K562 (cell line): ENCODE measurements at places on chromosomes 12 and 14. TPM values are rescaled to one million over a fixed set of nuclear protein-coding genes. Genes with fewer than 3 reads are reported as not detected.

The EML5 gene
- total RNA-seq = 0.18 and 0.22 TPM in 2 replicates

DNA sequence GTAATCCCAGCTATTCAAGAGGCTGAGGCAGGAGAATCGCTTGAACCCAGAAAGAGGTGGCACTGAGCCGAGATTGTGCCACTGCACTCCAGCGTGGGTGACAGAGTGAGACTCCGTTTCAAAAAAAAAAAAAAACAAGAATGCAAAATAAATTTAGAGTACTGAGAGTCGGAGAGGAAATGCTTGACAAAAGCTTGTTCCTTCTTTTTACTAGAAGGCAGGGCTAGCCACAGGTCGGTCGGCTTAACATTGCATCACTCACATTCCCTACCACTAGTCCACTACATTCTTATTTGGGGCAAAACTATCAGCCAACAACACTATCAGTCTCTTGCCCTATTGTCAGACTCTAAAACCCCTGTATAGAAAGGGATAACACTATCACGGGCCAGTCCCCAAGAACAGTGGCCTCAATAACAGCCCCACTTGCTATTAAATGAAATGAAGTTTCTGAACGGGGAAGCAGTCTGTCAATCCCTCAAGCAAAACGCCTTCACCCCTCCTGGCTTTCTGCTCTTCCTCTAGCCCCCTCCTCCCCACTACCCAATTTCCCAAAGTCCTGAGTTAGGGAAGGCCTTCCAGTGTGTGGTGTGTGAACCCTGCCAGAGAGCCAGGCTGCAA lies 1.0 kb downstream of the RNF41 start:
- H3K4me1 ChIP-seq = peaks cover 20% of the 10 kb centered on the region; the same call in 2 of the 3 replicates
- H3K36me3 ChIP-seq = peaks cover 10% of the 10 kb centered on the region; the same call in 2 of the 3 replicates
- H3K4me3 ChIP-seq = peak overlapping the region; percentile 90

GRCh38 chr12:46263140-46264016 lies 5.5 kb downstream of the SLC38A1 start:
- DNase-seq = no peak
- H3K27ac ChIP-seq = no peak overlapping the region
- no peaks in the 10 kb centered on the region for H3K27me3 ChIP-seq
- peaks cover 32% of the 10 kb centered on the region; the same call in 2 of the 3 replicates for H3K36me3 ChIP-seq
- peaks cover 47% of the 10 kb centered on the region for H3K4me1 ChIP-seq
- H3K4me3 ChIP-seq = no peak overlapping the region

GRCh38 chr12:49549735-49550692 lies 11.2 kb downstream of the KCNH3 start:
- no peak overlapping the region for H3K4me3 ChIP-seq
- H3K4me1 ChIP-seq = no peaks in the 10 kb centered on the region; the same call in 2 of the 3 replicates
- peaks cover 58% of the 10 kb centered on the region for H3K27me3 ChIP-seq
- no peak for DNase-seq
- H3K27ac ChIP-seq = no peak overlapping the region

DNA sequence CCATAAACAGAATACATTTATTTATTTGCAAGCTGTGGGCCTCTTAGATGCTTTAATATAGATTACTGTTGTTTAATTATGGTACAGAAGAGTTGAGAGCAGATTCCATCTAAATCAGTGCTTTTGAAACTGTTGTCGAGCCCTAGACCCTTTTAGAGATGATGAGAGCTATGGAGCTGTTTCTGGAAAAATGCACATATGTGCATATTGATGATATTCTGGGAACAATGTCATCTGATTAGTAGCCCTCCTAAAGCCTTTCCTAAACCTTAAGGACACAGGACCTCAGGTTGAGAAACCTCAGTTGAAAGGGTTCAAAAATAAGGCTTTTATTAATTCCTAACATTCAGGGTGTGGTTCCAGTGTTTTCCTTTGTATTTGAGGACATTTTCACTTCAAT lies 11.7 kb downstream of the PRKCH start:
- no peaks in the 10 kb centered on the region for H3K36me3 ChIP-seq
- H3K4me3 ChIP-seq = no peak overlapping the region
- DNase-seq = no peak
- no peak overlapping the region for H3K27ac ChIP-seq

The MMP14 gene
- total RNA-seq = 2.3 and 4.5 TPM in 2 replicates
